Activated naive CD4-positive, alpha-beta T cell (primary cell): ENCODE measurements at places on chromosomes 1 and 21.

GRCh38 chr1:223834660-223835263, 11.0 kb downstream of the TP53BP2 start:
- DNase-seq: no peak

- DNase-seq: no peak
These were observed 884 bp downstream of the PHACTR4 start for GRCh38 chr1:28370239-28371009.

- no peak for DNase-seq
These were observed 32.6 kb downstream of the PDPN start for GRCh38 chr1:13616234-13616633.

DNA sequence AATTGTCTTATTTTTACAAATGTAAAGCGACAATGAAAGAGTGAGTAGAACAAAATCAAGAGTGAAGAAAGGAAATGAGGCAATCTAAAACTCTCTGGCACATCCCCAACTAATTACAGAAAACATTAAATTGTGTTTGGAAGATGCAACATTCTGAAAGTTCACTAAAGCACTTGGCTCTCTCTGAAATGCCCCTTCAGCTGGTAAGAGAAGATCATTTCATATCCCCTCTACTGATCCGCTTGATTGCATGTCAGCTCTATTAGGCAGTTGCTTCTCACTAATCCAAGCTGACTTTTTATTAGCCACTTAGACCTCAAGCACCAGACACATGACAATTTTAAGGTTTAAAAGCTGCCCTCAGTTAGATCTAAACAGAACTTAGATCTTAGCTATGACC, 262.8 kb upstream of the PRMT6 start:
- DNase-seq: no peak

- no peak for DNase-seq
These were observed 139.7 kb upstream of the ARHGEF16 start for GRCh38 chr1:3314491-3315381.

DNA sequence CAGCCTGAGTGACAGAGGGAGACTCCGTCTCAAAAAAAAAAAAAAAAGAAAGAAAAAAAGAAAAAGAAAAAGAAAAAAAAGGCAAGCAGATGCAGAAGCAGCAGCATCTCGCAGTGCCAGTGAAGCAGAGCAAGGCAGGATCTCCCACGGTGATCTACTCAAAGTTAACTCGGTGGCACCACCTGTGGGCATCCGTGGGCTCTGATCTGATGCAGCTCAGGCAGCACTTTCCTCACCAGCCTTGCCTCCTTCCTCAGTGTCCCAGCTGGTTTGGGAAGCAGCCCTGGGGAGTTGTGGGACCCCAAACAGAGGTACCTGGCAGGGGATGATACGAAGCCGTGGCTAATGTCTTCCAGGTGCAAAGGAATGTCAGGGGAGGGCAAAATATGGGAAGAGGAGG, 104.3 kb upstream of the KRTAP19-8 start:
- DNase-seq: no peak

DNA sequence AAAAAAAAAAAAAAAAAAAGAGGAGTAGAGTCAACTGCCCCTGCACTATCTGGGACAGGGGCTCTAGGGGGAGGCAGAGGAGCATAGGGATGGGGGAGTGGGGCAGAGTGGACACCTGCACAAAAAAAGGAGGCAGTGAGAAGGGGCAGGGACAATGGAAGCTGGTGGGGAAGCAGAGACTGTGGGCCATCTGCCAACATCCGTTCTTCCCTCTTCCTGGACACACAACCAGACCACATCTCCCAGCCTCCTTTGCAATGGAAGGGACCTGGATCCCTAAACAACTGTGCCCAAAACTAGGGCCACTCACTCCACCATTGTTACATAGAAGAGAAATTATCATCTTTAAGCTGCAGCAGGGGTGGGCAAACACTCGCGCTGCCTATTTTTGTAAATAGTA, 38.4 kb downstream of the NEK2 start:
- no peak for DNase-seq

GRCh38 chr1:6309564-6309963, 48.7 kb upstream of the GPR153 start:
- DNase-seq: no peak
